ENCODE measurements at places on chromosomes 1 and 21.
A peak's percentile ranks its signal among the peaks of the same experiment; 100 is the strongest.

GRCh38 chr1:189782295-189782694 lies 695.4 kb downstream of the BRINP3 start:
- DNase-seq: no peak

DNA sequence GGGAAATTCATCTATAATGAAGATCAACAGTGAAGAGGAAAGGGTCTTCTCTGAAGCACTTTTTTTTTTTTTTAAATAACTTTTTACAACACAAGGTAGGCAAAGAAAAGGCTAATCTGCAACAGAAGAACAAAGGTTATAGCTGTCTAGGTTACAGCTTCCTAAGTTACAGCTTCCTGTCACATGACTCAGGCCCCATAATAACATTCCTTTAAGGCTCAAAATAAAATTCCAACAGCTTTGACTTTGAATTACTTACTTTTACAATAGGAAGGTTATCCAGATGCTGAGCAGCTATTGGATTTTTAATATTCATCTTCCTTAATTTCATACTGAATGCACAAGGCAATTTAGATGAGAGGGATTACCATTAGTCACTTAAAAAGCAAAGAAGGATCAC lies 40.4 kb upstream of the TMEM61 start:
- DNase-seq: no peak

- DNase-seq: peak; percentile 41
Measured at GRCh38 chr1:230167419-230167852, 100.4 kb downstream of the GALNT2 start.

DNA sequence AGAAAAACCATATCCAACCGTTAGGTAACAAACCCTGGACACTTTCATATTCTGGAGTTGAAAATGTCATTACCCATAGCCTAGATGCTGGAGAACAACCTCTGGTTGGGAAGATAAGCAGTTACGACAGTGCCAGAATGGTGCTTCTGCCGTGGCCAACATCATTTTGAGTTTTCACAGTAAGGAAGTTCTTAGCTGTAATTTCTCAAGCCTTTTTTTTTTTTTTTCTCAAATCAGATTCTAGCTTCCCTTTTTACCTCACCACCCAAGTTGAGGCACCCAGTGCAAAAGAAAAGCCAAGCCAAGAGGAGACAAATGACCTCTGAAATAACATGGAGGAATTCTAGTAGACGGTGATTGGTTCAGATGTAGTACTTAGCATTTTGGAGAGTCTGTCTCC lies 21.8 kb downstream of the PPT1 start:
- no peak for DNase-seq

- no peak for DNase-seq
Measured at GRCh38 chr1:45730075-45730779, 20.2 kb downstream of the IPP start.

DNA sequence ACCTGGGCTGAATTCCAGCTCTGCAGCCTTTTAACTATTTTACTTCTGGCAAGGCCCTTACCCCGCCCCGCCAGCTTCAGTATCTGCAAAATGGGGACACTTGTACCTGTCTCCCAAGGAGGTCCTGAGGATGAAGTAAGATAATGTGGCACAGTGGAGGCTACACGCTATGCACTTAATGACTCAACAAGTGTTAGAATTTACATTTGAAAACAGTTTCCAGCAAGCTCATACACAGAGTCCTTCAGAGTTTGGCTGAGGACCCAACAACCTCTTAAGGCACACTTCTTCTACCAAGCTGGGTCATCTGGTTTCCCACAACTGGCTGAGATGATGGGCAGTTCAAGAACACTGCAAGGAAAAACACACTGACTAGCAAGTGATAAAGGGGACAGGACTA lies 30.2 kb upstream of the SLC22A15 start:
- DNase-seq: no peak

DNA sequence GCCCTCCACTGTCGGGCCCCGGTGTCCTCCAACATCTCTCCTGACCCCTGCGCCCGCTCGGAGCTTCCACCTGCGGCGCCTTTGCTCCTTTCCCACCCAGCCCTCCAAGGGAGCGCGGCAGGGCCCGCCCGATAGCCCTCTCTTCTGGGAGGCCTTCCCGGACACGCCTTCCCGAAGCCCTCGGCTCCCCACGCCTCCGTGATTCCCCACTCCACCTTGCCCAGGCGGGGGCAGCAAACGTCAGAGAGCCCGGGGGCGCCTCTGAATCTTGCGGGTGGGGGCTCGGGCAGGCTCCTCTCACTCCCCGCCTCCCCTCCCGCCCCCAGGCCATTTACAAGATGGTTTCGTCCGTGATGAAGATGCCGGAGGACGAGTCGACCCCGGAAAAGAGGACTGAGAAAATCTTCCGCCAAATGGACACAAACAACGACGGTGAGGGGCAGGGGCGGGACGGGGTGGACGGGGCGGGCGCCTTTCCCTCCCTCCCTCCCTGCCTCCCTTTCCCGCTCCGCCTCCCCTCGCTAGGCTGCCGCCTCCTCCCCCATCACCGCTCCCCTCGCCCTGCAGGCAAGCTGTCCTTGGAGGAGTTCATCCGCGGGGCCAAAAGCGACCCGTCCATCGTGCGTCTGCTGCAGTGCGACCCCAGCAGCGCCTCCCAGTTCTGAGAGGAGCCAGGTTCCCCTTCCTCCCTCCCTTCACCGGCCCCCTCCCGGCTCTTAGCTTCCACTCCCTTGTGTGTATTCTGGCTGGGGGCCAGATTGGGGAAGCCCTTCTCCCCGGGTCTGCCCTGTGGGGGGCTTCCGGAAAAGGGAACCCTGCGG lies 7.1 kb downstream of the HPCA start:
- DNase-seq: peak; percentile 29

DNA sequence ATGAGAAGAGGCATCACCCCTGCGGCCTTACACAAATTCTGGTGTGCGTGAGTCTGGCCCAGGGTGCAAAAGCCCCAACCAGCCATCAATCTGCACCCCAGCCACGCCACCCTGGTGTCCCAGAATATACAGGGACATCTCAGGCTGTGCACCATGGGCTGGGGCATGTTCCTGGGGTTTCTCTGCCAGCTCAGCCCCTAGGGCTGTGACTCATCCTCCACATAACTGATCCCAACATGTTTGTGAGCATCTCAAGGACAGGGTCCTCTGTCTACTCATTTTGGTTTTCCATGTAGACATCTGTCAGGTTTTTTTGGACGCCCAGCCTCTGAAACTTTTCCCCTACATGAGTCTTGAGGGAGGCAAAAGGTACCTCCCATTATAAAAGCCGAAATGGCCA lies 511 bp downstream of the ZNF683 start:
- no peak for DNase-seq

- no peak for DNase-seq
Measured at GRCh38 chr21:31410499-31411131, 66.6 kb upstream of the TIAM1 start.

DNA sequence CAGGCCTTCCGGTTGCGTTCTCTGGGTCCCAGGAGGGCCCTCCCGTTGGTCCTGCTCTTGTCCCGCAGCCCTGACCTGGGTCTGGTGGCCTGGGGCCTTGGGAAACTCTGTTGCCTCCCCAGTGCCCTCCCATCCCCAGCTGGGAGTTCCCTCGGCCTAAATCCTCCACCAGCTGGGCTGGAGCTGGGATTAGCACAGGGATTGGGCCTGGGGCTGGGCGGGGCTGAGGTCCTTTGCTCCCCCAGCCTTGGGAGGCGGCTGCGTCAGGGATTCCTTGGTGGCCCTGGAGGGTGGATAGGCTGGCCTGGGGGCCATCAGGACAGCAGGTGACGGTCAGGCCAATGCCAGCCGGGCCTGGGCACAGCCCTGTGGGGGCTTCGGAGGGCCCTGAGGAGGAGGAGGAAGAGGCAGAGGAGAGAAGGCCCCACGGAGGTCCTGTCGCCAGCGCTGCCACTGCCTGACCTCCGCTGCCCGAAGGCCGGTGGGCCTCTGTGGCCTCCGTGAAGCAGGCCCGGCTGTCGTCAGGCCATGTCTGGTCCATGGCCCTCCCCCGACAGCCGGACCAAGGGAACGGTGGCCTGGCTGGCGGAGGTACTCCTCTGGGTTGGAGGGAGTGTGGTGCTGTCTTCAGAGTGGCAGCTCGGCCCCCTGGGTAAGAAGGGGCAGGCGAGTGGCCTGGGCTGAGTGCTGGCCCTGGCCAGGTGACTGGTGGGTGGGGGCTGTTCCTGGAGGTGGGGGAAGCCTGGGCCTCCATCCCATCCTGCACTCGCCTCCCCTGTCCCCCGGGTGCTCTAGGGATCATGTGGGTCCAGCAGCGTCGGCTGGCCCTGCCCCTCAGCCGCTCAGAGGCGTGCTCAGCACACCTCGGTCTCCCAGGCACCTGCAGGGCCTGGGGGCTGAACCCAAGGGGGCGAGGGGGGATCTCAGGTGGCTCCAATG lies at the start of gene PLCH2:
Gene PLCH2, plus strand, starts transcription at position 229 of the 939 bp plus-strand sequence. Its CDS starts 300 bp downstream, at position 529.
- no peak for DNase-seq

DNA sequence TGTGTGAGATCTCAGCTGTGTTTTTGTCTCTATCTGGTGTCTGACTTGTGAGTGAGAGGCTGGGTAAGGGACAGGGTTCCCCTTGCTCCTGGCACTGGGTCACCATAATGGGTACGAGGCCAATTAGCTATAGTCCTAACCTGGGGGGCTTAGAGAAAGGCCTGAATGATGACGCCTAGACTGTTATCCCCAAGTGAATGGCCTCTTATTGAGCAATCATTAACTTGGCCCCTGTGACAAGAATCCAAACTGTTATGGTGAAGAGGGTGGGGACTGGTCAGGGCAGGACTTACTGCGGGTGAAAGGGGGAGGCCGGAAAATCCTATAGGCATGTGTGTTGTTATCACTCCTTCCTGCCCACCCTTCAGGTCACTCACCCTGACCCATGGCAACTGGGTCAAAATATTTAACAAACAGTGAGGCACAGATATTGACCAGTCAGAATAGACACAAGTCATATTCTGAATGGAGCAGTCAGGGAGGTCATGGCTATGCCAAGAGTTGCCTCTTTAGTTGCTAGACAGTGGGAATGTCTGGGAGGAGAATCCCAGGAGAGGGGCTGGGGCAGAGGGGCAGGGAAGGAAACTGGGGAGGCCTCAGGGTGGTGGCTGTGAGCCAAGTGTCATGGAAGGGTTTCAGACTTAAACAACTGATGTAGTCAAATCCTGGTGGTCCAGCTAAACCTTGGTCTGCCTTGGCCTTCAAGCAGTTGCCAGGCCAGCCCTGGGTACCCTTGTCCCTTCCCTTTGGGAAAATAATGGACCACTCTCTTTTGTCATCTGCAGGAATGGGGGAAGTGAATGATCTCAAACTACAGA lies 3.2 kb downstream of the NR0B2 start:
- DNase-seq: no peak

DNA sequence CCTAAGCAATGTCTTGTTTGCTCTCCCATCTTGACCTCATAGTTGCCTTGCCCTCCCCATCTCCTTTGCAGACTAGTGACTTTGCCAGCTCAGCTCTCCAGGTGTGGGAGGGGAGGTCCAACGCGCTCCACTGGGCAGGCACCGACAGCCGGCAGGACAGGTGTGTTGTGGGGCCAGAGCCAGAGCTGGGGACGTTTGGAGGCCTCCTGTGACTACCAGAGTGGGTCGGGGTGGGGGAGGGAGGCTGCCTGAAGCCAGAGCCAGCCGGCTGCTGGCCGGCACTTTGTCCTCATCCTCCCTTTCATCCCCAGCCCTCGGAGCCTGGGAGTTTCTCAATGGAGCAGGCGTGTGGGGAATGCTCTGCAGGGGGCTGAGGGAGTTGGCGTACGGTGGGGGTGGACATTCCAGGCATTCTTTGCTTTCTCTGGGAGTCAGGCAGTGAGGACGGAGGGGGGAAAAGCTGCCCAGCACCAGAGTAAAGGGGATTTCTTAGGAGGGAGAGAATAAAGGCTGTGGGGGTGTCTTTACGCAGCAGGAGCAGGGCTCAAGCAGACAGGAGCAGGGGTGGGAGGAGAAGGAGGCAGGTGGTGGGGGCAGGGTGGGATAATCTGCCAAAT lies 20.2 kb downstream of the NUAK2 start:
- no peak for DNase-seq

DNA sequence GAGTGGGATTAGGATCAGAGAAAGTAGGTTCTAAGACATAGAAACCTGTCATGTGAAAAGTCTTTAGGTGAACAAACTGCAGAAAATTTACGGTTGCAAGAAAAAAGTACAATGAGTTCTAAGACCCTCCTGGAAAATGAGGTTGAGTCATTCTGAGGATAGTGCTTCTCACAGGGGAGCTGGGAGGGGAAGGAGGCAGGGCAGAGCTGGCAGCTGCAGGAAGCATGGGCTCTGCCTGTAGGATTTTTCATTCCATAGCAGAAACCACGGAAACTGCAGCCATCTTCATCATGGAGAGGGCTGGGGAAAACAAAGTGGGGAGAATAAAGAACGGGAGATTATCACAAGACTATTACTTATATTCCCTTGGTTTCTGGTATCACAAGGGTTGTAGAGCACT lies 25.8 kb upstream of the THEM4 start:
- DNase-seq: no peak

DNA sequence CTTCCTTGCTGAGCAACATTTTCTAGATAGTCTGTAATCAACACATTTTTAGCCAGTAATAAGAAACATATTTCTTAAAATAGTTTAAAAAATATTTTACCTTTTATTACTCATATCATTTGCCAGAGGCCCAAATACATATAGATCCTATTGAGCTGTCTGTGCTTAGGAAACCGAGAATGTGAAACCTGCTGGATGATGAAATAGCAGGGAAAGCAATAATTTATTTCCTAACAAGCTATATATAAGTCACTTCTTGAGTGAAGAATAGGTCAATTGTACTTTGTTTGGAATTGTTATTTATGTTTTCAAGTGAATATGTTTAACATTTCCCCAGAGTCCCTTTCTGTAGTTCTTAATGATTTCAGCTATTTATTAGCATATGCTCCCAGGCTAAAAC lies 339.9 kb upstream of the TMPRSS15 start:
- no peak for DNase-seq

DNA sequence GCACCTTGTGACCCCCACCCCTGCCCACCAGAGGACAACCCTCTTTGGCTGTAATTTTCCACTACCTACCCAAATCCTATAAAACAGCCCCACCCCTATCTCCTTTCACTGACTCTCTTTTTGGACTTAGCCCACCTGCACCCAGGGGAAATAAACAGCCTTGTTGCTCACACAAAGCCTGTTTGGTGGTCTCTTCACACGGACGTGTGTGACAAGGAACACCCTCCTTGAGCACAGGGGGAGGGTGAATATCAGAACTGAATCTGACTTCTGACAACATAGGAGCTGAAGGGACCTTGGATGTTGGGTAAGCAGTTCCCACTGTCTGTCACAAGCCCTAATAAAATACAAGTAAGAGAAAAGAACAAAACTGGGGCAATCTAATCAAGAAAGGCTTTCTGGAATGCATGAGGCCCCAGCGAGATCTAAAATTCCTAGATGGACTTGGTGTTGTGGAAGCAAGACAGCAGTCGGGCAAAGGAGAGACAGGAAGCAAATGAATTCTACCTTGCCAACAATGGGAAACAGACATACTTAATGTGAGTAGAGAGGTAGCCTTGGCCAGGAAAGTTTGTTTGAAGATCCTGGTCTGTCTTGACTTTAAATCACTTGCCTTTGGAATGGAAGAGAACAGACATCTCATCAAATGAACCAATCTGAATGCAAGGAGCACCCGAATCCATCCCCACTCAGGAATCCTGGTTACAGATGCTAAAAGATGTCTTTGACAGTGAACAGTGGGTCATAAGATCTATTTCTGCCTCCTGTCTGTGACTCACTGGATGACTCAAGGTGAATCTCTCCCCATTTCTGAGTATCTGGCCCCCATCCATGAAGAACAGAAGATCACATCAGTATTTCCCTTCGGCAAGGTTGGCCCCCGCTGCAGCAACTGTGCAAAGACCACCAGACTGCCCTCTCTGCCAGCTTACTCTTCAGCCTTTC lies 53.3 kb downstream of the OLFML3 start:
- DNase-seq: no peak

GRCh38 chr1:170049176-170049800 lies 25.2 kb downstream of the KIFAP3 start:
- DNase-seq: no peak

- DNase-seq: no peak
Measured at GRCh38 chr1:53110370-53111072, 31.9 kb downstream of the SLC1A7 start.

All from activated naive CD4-positive, alpha-beta T cell treated with Interleukin-2 at 50 U/mL for 16 hours (primary cell).